Activated CD4-positive, alpha-beta T cell treated with anti-CD3 and anti-CD28 coated beads for 24 hours (primary cell): ENCODE measurements at places on chromosomes 7 and 10.

DNA sequence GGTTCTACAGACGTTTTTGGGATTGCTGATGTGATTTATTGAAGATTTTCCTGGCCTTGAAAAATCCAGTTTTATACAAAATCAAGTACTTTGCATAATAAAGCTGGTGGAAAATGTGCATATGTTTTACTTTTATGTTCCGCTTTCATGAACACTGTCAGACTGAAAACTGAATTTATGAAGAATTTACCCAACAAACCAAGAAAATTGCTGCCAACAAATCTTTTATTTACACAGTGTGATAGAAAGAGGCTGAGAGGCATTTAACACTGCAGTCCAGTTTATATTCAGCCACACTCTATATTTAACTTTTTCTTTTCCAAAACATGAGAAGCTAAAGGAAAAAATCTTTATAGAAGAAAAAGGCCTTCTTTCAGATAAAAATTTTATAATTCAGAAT is 35.4 kb upstream of the RSU1 start:
- no peak for DNase-seq

DNA sequence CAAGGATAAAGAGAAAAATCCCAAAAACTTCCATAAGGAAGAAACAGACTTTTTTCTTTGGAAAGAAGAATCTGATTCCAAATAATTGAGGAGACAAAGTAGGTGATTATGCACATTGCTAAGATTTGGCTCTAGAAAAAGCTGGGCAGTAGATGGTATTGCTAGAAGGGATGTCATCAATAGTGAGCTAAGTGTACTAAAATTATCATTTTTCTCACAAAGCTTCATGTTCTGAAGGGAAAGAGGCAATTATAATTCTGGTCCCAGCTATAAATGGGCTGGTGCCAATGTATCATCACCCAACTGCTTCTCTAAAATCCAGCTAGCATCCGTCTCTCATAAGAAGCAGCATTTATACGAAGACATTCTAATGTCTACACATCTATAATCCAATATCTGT is 23.9 kb downstream of the STEAP1 start:
- DNase-seq = no peak

DNA sequence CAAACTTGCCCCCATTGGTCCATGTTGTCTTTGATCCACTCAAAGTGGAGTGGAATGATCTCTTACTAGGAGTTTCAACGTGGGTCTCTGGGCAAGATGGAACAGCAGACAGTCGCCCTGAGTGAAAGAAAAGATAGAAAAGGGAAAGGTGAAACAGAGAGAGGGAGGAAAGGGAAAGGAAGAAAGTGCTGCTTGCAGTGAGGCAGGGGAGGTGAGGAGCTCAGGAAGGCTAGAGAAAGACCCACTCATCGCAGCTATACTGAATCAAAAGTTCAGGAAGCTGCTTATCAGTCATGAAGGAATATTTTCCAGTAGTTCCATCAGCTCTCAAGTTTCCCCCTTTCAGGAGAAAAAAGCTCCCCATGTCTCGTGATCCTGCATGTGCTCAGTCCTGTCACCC is 86.9 kb downstream of the ZNF467 start:
- DNase-seq = no peak

DNA sequence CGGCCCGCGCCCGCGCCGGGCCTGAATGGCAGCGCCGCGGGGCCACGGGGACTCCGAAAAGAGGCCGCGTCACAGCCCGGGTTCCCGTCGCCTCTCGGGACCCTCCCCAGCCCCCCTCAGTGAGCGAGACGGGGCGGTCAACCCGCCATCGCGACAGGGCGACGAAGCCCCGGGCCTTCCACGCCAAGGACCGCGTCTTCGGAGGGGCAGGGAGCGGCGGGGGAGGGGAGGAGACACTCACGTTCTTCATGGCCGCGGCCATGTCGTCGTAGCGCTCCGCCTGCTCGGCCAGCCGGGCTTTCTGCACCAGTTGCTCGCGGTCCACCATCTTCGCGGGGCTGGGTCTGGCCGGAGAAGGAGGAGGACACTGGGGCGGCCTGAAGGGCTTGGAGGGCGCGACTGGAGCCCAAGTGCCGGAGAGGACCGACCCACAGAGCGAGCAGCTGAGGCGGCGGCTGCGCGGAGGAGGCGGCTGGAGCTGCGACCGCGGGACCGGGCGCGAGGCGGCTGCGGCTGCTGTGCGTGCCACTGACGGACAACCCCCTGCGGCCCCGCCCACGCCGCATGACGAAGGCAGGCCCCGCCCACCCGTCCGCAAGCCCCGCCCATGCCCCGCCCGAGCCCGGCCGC is at the start of gene YWHAG:
Gene YWHAG (minus strand): TSS at position 511 of the 630 bp plus-strand sequence. CDS start 183 bp downstream, at position 328.
- DNase-seq = peak; percentile 84

- DNase-seq = no peak
These were observed 2.8 kb downstream of the CALML5 start for GRCh38 chr10:5496261-5497250.

GRCh38 chr7:41574377-41574776 is 128.5 kb downstream of the INHBA start:
- DNase-seq = no peak

DNA sequence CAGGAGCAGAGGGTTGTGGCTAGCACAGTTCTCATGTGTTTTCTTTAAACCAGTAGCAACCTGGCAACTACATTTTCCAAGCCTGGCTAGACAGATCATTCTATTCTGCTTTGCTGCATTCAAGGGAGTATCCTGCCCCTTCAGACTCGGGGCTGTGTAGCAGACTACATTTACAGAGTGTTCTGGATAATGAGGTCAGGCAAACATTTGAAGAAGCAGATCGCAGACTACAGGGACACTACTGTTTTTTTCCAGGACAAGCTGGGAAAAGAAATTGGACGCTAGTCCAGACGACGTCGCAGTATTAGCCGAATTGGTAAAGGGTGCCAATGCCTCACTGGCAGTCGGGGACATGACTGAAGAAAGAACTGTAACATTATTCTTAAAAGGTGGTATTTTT is 61.0 kb upstream of the PAPSS2 start:
- DNase-seq = no peak

DNA sequence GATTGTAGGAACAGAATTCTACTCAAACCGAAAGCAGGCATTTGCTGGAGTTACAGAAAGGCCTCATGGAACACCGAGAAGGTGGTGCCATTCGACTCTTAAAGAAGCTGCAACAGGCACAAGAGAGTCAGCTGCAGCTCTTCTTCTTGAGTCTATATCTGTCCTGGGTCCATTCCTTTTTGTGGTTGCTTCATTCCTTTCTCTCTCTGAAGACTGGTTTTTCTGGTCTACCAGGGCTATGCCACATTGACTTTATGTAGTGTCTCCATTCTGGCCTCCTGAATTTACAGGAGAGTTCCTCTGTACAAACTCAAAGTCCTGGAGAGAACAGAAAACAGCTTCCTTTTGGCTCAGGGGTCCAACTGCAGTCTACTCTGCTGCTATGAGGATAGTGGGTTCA is 132.8 kb downstream of the CFTR start:
- DNase-seq = no peak

DNA sequence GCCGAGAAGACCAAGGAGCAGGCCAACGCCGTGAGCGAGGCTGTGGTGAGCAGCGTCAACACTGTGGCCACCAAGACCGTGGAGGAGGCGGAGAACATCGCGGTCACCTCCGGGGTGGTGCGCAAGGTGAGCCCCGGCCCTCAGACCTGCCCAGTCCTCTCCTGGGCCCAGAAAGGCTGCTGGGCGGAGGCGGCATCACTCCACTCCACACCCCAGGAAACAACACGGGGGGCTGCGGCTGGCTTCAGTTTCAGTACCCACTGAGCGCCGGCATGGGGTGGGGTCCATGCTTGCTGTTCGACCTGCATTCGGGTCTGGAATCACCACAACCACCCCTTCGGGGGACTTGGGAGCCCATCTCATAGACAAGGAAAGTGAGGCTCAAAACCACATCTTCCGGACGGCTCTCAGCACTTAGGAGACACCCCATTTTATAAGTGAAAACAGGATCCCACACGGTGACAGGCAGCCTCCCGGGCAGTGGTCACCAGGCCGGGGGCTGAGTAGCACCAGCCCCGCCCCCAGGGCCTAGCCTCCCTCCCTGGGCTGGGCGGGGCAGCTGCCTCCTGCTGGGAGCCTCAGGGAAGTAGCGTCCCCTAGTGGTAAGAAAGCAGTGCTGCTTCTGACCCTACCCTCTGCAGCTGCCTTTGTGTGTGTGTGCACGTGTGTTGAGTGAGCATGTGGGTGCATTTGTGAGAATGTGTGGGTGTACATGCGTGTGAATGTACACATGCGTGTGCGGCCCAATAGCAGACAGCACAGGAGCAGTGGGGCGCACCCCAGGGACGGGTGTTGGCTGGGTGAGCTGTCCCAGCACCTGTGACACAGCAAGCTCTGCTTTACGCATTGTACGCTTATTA is 1.8 kb downstream of the SNCG start:
- no peak for DNase-seq

DNA sequence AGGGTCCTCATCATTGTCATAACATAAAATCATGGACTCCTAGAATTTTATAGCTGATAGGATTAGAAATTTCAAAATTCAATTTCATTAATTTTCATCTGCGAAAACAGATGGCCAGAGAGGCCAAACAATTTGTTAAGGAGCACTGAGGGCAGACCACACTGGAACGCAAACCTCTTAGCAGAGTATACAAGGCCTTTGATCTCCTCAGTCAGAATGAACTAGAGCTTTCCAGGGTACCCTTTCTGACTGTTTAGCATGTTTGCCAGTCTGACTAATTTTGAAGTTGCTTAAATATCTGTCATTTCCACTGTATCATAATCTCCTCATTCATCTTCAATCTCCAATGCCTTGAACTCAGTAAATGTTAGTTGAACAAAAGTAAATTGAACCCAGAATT is 41.9 kb upstream of the ATRNL1 start:
- DNase-seq = no peak

DNA sequence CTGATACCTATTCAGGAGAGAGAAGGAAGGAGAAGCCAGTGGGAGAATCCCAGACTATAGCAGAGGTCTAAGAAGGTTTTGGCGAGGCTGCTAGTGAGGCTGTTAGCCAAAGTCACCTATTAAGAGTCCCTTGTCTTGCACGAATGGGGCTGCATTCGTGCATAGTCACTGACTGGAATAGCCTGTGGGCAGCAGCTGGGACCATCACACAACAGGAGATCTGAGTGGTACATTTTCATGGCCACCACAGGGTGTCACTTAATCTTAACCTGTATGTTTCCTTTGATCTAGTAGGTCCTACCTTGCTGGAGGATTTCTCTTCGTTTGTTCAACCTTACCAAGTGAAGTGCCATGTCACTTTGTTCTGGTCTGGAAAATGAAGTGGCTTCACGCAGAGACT is 319.9 kb downstream of the BMPER start:
- DNase-seq = no peak

- DNase-seq = no peak
These were observed 106.7 kb downstream of the TNS3 start for GRCh38 chr7:47474937-47475879.

GRCh38 chr7:140439359-140439758 is 35.5 kb downstream of the RAB19 start:
- DNase-seq = no peak

DNA sequence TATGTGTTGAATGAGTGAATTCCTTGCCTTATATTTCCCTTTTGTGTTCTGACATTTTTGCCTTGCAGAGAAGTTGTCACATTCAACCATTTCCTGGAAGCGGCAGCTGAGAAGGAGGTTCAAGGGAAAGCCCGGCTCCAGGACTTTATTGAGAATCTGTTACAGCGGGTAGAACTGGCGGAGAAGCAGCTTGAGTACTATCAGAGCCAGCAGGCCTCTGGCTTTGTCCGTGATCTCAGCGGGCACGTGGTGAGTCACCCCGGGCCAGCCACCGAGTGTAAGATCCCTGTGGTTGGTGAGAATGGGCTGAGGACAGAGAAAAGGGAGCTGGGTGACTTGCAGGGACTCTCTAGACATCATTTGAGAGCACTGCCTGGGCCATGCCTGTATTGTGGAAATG is 14.2 kb downstream of the ZNF365 start:
- no peak for DNase-seq

DNA sequence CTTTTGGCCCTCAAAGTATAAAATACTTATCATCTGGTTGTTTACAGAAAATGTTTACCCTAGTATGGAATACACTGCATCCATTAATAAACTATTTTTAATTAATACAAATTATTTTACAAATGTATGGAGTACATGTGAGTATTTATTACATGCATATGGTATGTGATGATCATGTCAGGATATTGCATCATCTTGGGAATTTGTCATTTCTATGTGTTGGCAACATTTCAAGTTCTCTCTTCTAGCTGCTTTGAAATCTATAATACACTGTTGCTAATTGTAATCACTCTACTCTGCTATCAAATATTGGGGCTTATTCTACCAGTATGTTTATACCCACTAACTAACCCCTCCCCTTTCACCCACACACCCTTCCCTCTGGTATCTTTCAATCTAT is 103.9 kb upstream of the THSD7A start:
- DNase-seq = no peak
